Mesothelial cell of epicardium (in vitro differentiated cells): ENCODE measurements at places on chromosomes 16 and 17. TPM values are rescaled to one million over a fixed set of nuclear protein-coding genes. Genes with fewer than 3 reads are reported as not detected.

DNA sequence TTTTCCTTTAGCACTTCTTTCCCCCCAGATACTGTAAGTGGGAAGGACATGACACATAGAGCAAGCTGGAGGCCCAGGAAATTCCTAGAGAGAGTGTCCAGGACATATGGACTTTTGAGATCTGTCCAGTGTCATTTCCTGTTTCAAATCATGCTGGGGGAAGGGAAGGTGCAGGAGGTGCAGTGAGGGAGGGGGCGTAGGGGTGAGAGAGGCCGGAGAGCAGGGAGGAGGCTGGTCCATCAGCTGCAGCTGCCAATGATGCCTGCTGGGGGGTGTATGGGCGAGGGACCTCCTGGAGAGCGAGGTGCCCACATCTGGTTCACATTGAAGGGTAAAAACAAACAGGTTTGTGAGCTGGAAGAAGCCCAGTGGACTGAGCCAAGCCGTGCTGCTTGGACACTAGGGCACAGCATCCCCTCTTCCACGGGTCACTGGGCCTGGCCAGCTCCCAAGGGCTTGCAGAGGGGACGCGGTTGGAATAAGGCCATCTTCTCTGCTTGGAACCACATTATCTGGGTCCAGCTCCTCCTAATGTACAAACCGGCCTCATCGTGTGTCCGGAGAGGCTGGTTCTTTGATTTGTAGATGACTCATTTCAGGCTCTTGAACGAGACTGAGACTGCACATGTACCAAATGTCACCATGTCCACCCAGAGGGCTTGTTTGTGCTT, 70.4 kb upstream of the SMURF2 start:
- no peak overlapping the region for H3K27ac ChIP-seq
- H3K36me3 ChIP-seq: no peaks in the 10 kb centered on the region
- H3K4me1 ChIP-seq: no peaks in the 10 kb centered on the region

MKS1 gene
- total RNA-seq: 31.5 to 35.8 TPM (median 32.9 TPM) in 3 replicates

DNA sequence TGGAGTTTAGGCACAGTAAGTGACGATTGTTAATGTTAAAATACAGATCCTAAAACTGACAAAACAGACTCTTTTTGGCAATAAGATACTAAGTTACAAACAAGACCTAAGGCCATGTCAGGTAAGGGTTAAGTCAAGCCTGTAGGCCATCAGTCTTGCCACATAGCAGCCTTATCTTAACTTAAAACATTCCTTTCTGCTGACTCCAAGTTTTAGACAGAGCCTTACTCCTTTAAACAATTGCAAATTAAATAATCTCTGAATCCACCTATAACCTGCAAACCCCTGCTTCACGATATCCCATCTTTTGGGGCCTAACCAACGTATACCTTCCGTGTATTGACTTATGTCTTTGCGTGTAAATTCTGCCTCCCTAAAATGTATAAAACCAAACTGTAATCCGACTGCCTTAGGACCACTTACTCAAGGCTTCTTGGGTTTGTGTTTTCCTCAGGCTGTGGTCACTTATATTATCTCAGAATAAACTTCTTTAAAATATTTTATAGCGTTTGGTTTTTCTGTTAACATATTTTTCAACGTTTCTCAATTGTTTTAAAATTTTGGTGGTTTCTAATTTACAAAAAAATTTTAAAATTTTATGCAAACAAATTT, 64.4 kb downstream of the EFCAB5 start:
- H3K27me3 ChIP-seq: no peaks in the 10 kb centered on the region
- H3K36me3 ChIP-seq: peaks cover 4% of the 10 kb centered on the region
- DNase-seq: no peak
- H3K27ac ChIP-seq: peak overlapping the region; percentile 81

SDK2 gene
- 29.7 to 33.2 TPM (median 31.8 TPM) in 3 replicates for total RNA-seq

GRCh38 chr17:3828151-3828851, 17.7 kb downstream of the NCBP3 start:
- H3K4me1 ChIP-seq: no peaks in the 10 kb centered on the region
- no peaks in the 10 kb centered on the region for H3K27me3 ChIP-seq
- peaks cover 29% of the 10 kb centered on the region for H3K36me3 ChIP-seq

- H3K27me3 ChIP-seq: peaks cover 27% of the 10 kb centered on the region
- H3K4me1 ChIP-seq: peaks cover 23% of the 10 kb centered on the region
- DNase-seq: no peak
Measured at GRCh38 chr16:89918453-89919347, at the start of gene MC1R. Gene MC1R, plus strand, starts transcription at chr16:89918862. Its CDS starts 397 bp downstream, at chr16:89919259.

DNA sequence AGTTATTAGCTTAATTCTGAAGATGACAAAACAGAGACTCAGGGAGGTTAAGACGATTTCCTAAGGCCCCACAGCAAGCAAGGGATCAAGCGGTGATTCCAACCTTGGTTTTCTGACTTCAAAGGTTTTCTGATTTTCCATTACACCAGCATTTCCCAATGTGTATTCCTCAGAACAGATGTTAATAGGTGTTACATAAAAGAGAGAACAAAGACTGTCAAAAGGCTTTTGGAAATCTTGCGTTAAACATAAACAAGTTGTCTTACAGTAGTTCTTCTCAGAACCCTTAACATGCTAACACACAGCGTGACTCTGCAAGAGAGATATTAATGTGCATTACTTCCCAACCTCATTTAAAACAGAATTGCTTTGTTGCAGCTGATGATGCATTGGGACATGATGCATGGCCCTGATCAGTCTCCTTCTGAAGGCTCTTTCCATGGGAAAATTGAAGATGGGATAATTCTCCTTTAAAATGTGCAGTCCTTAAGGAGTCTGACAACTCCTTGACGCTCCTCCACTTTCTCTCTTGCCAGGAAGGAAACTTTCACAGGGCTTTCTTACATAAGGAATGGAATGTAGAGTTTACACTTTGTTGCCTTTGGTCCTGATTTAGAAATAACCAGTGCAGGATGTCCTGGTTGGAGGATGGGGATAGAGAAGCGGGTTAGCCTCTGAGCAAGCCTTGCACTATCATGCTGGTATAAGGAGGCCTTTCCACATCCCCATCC, 21.5 kb upstream of the MMD start:
- peak overlapping the region; percentile 85 for H3K27ac ChIP-seq
- peaks cover 62% of the 10 kb centered on the region for H3K4me1 ChIP-seq
- no peak overlapping the region for H3K4me3 ChIP-seq
- no peaks in the 10 kb centered on the region for H3K36me3 ChIP-seq

GRCh38 chr16:48076455-48077012, 79.3 kb downstream of the ABCC12 start:
- no peak overlapping the region for H3K4me3 ChIP-seq
- no peak for DNase-seq
- no peaks in the 10 kb centered on the region for H3K36me3 ChIP-seq

SCN4A gene
- 0.14 to 0.60 TPM (median 0.51 TPM) in 3 replicates for total RNA-seq

- H3K36me3 ChIP-seq: peaks cover 9% of the 10 kb centered on the region
- no peaks in the 10 kb centered on the region for H3K27me3 ChIP-seq
- H3K27ac ChIP-seq: no peak overlapping the region
- DNase-seq: no peak
- H3K4me3 ChIP-seq: no peak overlapping the region
Measured at GRCh38 chr16:15051387-15051951, 4.4 kb downstream of the NTAN1 start.

GRCh38 chr16:119835-120491, 18.5 kb downstream of the NPRL3 start:
- H3K36me3 ChIP-seq: peaks cover 8% of the 10 kb centered on the region
- no peak overlapping the region for H3K4me3 ChIP-seq
- H3K4me1 ChIP-seq: no peaks in the 10 kb centered on the region
- H3K27me3 ChIP-seq: no peaks in the 10 kb centered on the region

- peaks cover 13% of the 10 kb centered on the region for H3K36me3 ChIP-seq
- H3K27ac ChIP-seq: no peak overlapping the region
- no peak overlapping the region for H3K4me3 ChIP-seq
Measured at GRCh38 chr17:39660011-39660360, 5.2 kb upstream of the TCAP start.

BCAR1 gene
- total RNA-seq: 87.3 to 95.9 TPM (median 95.1 TPM) in 3 replicates

DNA sequence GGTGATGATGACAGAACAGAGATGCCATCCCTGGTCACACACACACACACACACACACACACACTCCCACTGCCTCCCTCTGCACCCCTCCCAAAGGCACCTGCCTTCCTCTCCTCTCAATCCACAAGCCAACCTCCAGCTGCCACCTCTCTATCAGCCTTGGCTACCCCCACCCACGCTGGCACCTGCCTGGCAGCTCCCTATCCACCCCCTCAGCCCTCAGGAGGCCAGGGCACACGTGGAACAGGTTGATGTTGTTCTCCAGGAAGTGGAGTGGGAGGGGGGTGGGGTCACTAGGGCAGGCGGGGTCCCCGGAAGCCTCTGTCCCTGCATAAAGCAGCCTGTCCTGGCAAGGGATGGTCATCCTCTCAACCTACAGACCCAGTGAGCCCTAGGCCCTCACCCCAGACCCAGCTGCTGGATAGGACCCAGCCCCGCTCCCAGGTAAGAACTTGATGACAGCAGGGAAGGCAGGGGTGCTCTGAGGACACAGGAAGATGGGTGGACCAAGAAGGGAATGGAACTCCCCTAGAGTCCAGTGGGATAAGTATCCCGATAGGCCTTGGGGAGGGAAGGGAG, at the start of gene GSDMA:
Gene GSDMA, plus strand, starts transcription at position 363 of the 579 bp plus-strand sequence. CDS start 2,684 bp downstream, outside the sequence.
- no peaks in the 10 kb centered on the region for H3K36me3 ChIP-seq
- no peak within 1 kb of the TSS for H3K27ac ChIP-seq
- peaks cover 8% of the 10 kb centered on the region for H3K4me1 ChIP-seq
- H3K27me3 ChIP-seq: peaks cover 30% of the 10 kb centered on the region
- no peak within 1 kb of the TSS for H3K4me3 ChIP-seq

- no peaks in the 10 kb centered on the region for H3K36me3 ChIP-seq
- peak; percentile 27 for DNase-seq
- H3K4me3 ChIP-seq: no peak overlapping the region
- no peaks in the 10 kb centered on the region for H3K27me3 ChIP-seq
- H3K27ac ChIP-seq: no peak overlapping the region
Measured at GRCh38 chr17:30549864-30550511, 72.8 kb downstream of the GOSR1 start.

TMEM235 gene
- total RNA-seq: 1.5 to 1.8 TPM (median 1.5 TPM) in 3 replicates

DNA sequence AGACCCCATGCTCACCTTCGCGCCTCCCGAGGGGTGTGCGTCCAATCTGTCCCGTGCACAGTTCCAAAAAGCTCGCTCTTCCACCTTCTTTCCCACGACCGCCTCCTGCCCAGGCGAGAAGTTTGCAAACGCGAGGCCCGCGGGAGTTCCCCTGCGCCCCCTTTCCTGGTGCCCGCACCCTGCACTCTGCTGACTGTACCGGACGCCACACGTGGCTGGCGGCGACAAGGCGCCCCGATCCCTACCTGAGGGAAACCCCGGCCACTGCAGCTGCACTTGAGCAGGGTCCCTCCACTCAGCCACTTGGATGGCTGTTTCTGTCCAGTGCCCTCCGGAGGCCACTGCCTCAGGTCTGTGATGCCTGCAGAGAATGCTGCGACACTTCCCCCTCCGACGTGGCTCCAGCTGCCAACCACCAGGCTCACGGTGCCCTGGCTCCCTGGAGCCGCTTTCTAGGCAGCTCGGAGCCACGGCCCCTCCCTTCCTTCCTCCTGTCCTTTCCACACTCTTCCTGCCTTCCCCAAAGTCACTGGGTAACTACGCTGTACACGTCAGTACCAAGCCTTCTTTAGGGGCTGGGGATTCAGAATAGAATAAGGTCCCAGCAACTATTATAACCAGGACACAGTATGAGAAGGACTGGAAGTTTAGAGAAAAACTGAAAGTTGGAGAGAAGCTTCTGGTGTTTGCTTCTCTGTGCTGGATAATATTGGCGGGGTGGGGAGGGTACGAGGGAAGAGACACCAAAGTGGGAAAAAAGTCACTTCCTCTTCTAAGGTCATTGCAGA, at the start of gene MLKL:
Gene MLKL, minus strand, starts transcription at position 425 of the 788 bp plus-strand sequence. CDS start 5,105 bp downstream, outside the sequence.
- peak within 1 kb of the TSS; percentile 58 for H3K4me3 ChIP-seq
- H3K27me3 ChIP-seq: peaks cover 13% of the 10 kb centered on the region
- peaks cover 5% of the 10 kb centered on the region for H3K4me1 ChIP-seq
- H3K27ac ChIP-seq: no peak within 1 kb of the TSS
- no peak for DNase-seq
- no peaks in the 10 kb centered on the region for H3K36me3 ChIP-seq

DNA sequence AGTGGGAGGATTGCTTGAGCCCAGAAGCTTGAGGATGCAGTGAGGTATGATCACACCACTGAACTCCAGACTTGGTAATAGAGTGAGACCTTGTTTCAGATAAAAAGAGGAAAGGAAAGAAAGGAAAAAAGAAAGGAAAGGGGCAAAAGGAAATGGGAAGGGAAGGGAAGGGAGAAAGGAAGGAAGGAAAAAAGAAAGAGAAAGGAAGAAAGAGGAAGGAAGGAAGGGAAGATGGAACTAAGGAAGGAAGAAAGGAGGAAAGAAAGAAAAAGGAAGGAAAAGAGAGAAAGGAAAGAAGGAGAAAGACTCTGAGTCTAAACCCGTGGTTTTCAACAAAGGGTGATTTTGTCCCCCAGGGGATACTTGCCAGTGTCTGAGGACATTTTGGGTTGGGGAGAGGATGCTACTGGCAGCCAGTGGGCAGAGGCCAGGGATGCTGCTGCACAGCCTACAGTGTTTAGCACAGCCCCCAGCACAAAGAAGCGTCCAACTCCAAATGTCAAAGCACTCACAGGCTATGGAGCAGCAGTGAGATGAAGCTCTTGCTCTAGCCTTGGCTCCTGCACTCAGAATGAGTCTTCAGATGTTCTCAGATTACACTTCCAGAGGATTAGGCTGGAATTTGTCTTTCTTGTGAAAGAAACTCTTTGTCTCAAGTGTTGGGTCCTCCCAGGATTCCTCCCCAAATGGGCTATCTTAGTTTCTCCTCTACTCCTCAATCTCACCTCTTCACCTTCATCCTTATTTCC, 64.2 kb downstream of the BMERB1 start:
- no peak overlapping the region for H3K4me3 ChIP-seq
- H3K36me3 ChIP-seq: no peaks in the 10 kb centered on the region
- H3K27ac ChIP-seq: no peak overlapping the region
- peaks cover 53% of the 10 kb centered on the region for H3K27me3 ChIP-seq

EPOP gene
- total RNA-seq: 3.7 to 4.0 TPM (median 3.8 TPM) in 3 replicates

- no peak overlapping the region for H3K4me3 ChIP-seq
- no peak overlapping the region for H3K27ac ChIP-seq
- no peaks in the 10 kb centered on the region for H3K36me3 ChIP-seq
- peaks cover 54% of the 10 kb centered on the region for H3K27me3 ChIP-seq
- DNase-seq: no peak
Measured at GRCh38 chr17:79414063-79414792, 196.6 kb downstream of the RBFOX3 start.

GRCh38 chr16:71367241-71367976, 8.9 kb downstream of the CALB2 start:
- no peak for DNase-seq
- no peak overlapping the region for H3K27ac ChIP-seq
- H3K4me1 ChIP-seq: no peaks in the 10 kb centered on the region

GRCh38 chr17:45021607-45022287, 29.7 kb downstream of the DCAKD start:
- peak overlapping the region; percentile 52 for H3K4me3 ChIP-seq
- peaks cover 32% of the 10 kb centered on the region for H3K4me1 ChIP-seq
- peaks cover 22% of the 10 kb centered on the region for H3K27me3 ChIP-seq
- H3K36me3 ChIP-seq: peaks cover 8% of the 10 kb centered on the region

- peak overlapping the region; percentile 39 for H3K27ac ChIP-seq
- DNase-seq: no peak
- peaks cover 29% of the 10 kb centered on the region for H3K4me1 ChIP-seq
- no peaks in the 10 kb centered on the region for H3K27me3 ChIP-seq
- H3K4me3 ChIP-seq: no peak overlapping the region
Measured at GRCh38 chr17:59377410-59377809, 46.0 kb downstream of the YPEL2 start.

GRCh38 chr17:66985338-66986237, 21.1 kb downstream of the CACNG4 start:
- no peak overlapping the region for H3K27ac ChIP-seq
- H3K36me3 ChIP-seq: no peaks in the 10 kb centered on the region
- DNase-seq: no peak
- H3K27me3 ChIP-seq: peaks cover 28% of the 10 kb centered on the region
- H3K4me3 ChIP-seq: no peak overlapping the region
- H3K4me1 ChIP-seq: no peaks in the 10 kb centered on the region
